ENCODE measurements at places on chromosomes 2 and 18.

GRCh38 chr2:207772081-207772843 lies 2.6 kb upstream of the FZD5 start:
- no peak for DNase-seq

GRCh38 chr2:53170466-53170865 lies 597.1 kb upstream of the CHAC2 start:
- no peak for DNase-seq

DNA sequence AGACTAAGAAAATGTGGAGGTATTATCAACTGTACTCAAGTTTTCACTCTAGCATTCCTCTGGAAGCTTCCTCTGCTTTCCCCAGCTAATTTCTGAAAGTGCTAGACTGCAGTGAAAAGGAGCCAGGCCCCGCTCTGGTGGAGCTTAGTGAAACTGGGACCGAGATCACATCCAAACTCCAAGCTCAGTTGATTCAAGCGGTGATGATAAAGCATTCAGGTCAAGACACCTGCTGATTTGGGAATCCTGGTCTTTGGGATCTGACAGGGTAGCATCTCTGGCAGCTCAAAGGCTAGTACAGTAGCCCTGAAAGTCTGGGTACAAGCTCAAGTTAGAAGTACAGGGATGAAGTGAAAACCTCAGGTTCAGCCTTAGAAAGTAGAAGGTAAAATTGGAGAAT lies 120.2 kb upstream of the CRIM1 start:
- DNase-seq = no peak

DNA sequence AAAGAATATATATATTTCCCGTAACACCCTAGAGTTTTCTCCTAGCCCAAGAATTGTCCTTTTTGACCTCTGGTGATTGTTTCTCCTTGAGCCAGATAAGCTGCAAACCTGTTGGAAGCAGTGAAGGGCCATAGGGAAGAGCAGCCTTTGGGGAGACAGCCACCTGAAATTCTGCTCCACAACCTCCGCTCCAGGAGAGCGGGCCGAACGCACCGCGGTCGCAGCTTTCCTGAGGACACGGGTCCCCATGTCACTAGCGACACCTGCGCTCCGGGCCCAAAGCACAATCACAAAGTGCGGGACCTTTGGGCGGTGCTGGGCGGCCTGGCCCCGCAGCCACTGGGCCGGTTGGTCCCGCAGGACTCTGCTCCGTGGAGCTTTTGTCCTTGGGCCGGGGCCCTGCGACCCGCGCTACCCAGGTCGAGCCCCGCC lies 557 bp upstream of the DSG2 start:
- no peak for DNase-seq

GRCh38 chr2:125405816-125406215 lies 1250.1 kb upstream of the GYPC start:
- no peak for DNase-seq

All from OCI-LY7 (cell line).